Vein endothelial cell (primary cell): ENCODE measurements at places on chromosomes 1 and 21. TPM values are rescaled to one million over a fixed set of nuclear protein-coding genes. Genes with fewer than 3 reads are reported as not detected.

ARHGAP30 gene
- total RNA-seq = not detected in 2 replicates

SERPINC1 gene
- 0.38 TPM in 1 of 2 replicates, not detected in the other for total RNA-seq

KCNH1 gene
- total RNA-seq = 0.10 TPM in 1 of 2 replicates, not detected in the other

WDR77 gene
- total RNA-seq = 48.0 and 62.2 TPM in 2 replicates

F3 gene
- 0.65 and 1.5 TPM in 2 replicates for total RNA-seq

TBCE gene
- 18.9 and 21.6 TPM in 2 replicates for total RNA-seq

SLC16A4 gene
- 1.4 and 1.6 TPM in 2 replicates for total RNA-seq

ARMH1 gene
- total RNA-seq = 0.19 and 0.33 TPM in 2 replicates

NPHS2 gene
- not detected in 2 replicates for total RNA-seq

LYST gene
- total RNA-seq = 17.1 and 22.2 TPM in 2 replicates

RBBP5 gene
- 16.7 and 19.8 TPM in 2 replicates for total RNA-seq

LAMB3 gene
- 3.8 and 7.8 TPM in 2 replicates for total RNA-seq

ENAH gene
- total RNA-seq = 60.8 and 77.9 TPM in 2 replicates

SORT1 gene
- 7.6 and 9.1 TPM in 2 replicates for total RNA-seq

RYR2 gene
- 0.10 TPM in 1 of 2 replicates, not detected in the other for total RNA-seq

CLIC4 gene
- 439 and 615 TPM in 2 replicates for total RNA-seq

NES gene
- total RNA-seq = 81.7 and 150 TPM in 2 replicates

FAM151A gene
- total RNA-seq = not detected in 2 replicates

KCNQ4 gene
- not detected in 2 replicates for total RNA-seq

FCRL2 gene
- not detected in 2 replicates for total RNA-seq

CYYR1 gene
- 19.6 and 20.5 TPM in 2 replicates for total RNA-seq

PIK3C2B gene
- total RNA-seq = 40.4 and 52.6 TPM in 2 replicates

IKBKE gene
- total RNA-seq = 22.4 and 25.5 TPM in 2 replicates

ECM1 gene
- total RNA-seq = 0.65 and 1.1 TPM in 2 replicates

NBPF10 gene
- total RNA-seq = 0.38 and 0.98 TPM in 2 replicates

PDPN gene
- 0.33 TPM in 1 of 2 replicates, not detected in the other for total RNA-seq

ARHGEF2 gene
- total RNA-seq = 100 and 106 TPM in 2 replicates

PLEKHG5 gene
- 61.3 and 69.6 TPM in 2 replicates for total RNA-seq

NTPCR gene
- 13.1 and 14.5 TPM in 2 replicates for total RNA-seq

ZBTB40 gene
- 14.7 and 18.5 TPM in 2 replicates for total RNA-seq

FCRLB gene
- total RNA-seq = 0.65 and 2.7 TPM in 2 replicates

CCDC18 gene
- 4.6 and 9.3 TPM in 2 replicates for total RNA-seq

SLX9 gene
- total RNA-seq = 21.6 and 22.2 TPM in 2 replicates

PLEKHN1 gene
- total RNA-seq = 0.65 and 1.1 TPM in 2 replicates

DPT gene
- total RNA-seq = not detected in 2 replicates
